ENCODE measurements at places on chromosomes 11 and 22.

- DNase-seq, result no peak
Measured at GRCh38 chr22:31323578-31324550, 22.3 kb downstream of the PATZ1 start.

- no peak for DNase-seq
Measured at GRCh38 chr11:6225896-6226295, 8.5 kb downstream of the FHIP1B start.

- peak; percentile 65 for DNase-seq
Measured at GRCh38 chr11:130118165-130118564, 41.4 kb upstream of the ST14 start.

DNA sequence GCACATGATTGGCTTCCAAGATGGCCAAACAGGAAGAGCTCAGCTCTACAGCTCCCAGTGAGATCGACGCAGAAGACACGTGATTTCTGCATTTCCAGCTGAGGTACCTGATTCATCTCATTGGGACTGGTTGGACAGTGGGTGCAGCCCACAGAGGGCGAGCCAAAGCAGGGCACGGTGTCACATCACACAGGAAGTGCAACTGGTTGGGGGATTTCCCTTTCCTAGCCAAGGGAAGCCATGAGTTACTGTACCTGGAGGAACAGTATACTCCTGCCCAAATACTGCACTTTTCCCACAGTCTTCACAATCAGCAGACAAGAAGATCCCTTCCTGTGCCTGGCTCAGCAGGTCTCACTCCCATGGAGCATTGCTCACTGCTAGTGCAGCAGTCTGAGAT lies 131.2 kb downstream of the DLG2 start:
- no peak for DNase-seq

DNA sequence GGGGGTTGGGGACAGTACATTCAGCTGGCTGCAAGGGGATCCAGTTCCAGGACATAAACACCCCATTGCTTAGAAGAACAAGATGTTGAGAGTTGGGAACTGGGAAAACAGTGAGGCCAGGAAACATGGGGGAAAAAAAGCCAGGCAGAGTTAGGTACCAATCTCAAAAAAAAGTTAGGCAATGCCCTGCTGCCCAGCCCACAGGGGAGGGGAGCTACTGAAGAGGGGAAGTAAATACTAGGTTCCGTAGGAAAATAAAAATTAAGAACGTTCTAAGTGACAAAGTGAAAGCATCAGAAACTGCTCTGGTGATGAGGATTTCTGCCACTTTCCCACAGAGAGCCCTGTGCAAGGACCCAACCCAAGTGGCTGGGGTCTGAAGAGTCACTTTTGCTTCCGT lies 12.0 kb downstream of the SPTBN2 start:
- no peak for DNase-seq

GRCh38 chr11:111309215-111309915 lies 11.0 kb downstream of the POU2AF3 start:
- no peak for DNase-seq

DNA sequence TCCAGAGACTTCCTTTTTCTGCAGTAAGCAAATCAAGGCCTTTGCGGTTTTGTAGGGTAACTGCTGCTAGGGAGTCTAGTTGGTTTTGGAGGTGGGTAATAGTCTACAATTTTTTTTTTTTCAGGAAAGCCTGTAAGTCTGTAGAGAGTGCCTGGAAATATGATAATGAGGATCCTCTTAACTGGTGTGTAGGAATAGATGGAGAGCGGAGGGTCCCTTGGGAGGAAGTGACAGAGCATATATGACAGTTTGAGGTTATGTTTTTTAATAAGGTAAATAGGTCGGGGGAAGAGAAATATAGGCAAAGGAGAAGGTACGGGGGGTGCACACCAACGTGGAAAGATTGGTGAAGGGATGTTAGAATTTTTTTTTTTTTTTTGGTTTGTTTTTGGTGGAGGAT lies 25.9 kb downstream of the ZNF195 start:
- DNase-seq, result no peak

- no peak for DNase-seq
Measured at GRCh38 chr11:130945896-130946295, 29.6 kb upstream of the SNX19 start.

- DNase-seq, result no peak
Measured at GRCh38 chr11:116867619-116868018, 30.2 kb upstream of the APOA1 start.

DNA sequence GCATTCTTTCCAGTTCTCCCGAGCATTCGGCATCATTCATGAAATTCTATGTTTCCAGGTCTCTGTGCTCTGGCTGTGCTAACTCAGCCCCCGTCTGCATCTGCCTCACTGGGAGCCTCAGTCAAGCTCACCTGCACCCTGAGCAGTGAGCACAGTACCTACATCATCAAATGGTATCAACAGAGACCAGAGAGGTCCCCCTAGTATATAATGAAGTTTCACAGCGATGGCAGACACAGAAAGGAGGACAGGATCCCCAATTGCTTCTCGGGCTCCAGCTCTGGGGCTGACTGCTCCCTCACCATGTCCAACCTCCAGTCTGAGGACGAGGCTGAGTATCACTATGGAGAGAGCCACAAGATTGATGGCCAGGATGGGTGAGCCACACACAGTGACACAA lies 52.8 kb upstream of the IGLL5 start:
- no peak for DNase-seq

- DNase-seq, result no peak
Measured at GRCh38 chr11:36352922-36353321, 56.8 kb downstream of the PRR5L start.

DNA sequence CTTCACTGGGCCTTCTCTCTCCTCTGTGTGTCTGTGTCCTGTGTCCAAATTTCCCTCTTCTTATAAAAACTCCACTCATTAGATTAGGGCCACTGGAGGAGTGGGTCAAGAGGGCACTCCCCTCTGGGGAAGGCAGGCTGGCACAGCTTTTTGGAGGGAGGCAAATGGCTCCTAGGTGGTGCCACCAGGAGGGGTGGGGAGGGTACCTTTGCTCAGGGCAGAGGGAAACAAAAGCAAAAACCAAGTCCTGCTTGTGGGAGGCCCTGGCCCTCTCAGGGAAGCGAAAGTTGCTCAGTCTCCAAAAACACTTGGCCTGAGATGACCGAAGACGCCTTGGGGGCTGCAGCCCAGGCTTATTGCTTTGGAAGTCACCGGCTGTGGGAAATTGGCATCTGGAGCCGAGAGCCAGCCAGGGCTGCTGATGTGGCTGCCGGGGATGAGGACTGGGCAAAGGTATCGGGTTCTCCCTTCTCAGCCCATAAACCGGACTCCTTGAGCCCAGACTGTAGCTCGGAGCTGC lies 48.2 kb upstream of the ANO1 start:
- no peak for DNase-seq

DNA sequence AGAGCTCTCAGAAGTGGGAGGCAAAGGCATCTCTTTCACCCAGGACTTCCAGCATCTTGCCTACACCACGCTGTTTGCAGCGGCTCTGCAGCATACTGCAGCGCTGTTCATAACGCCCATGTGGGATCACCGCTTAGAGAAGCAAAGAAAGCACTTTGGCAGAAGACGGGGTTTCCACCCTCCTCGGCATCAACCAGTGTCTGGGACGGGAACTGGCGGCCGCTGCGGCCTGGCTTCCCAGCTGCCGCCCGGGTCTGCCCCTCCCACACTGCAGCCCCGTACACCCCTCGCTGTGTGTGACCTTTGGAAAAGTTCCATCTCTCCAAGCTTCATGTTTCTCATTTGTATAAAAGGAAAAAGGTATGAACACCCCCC lies 545 bp upstream of the TIRAP start:
- peak; percentile 32 for DNase-seq

- DNase-seq, result no peak
Measured at GRCh38 chr11:102422817-102423712, 29.5 kb downstream of the TMEM123 start.

- DNase-seq, result no peak
Measured at GRCh38 chr11:88167853-88168252, 7.4 kb downstream of the RAB38 start.
